ENCODE measurements at places on chromosomes 5 and 9.

GRCh38 chr9:17082343-17083064, 52.3 kb upstream of the CNTLN start:
- DNase-seq = no peak

- DNase-seq = no peak
These were observed 245.0 kb downstream of the TAF11L14 start for GRCh38 chr5:17879276-17879675.

GRCh38 chr9:108479989-108480652, 375.7 kb downstream of the ACTL7B start:
- no peak for DNase-seq

DNA sequence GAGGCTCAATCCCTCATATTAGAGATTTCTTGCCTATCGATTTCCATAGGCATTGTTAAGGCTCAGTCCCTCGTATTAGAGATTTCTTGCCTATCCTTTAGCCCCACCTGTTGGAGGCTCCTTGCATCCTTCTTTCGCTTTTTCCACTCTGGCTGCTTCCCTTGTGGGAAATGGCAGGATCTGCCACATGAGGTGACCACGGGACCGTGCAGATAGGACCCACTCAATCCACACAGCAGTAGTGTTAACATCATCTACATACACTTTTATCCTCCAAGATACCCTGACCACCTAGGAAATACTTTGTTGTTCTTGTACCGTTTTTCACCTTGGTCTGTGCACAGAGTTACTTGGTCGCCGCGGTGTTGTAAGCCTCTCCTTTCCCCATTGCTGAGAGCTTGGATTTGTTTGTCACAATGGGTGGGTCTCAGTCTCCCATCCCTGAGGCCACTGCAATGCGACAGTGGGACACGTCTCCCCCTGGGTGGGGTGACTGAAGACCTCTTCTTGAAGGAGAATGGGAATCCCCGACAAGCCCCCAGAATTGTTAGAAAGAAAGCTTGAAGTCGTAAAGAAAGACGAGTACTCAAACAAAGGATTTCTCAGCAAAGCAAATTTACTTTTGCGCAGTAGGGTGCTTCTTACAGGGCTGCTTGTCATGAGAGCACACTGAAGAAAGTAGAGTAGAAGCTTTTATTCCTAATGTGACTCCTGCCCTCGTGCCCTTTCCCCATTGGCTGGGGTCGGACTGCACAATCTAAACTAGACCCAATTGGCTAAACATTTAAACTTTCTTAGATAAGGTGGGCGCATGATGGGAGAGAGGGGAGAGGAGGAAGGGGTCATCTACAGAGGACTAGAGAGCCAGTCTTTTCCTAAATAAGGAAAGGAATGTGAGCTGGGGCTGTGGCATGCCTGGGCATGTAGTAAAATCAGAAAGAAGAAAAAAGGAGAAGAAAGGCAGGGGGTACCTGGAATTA, 19.8 kb downstream of the IFT74 start:
- DNase-seq = no peak

DNA sequence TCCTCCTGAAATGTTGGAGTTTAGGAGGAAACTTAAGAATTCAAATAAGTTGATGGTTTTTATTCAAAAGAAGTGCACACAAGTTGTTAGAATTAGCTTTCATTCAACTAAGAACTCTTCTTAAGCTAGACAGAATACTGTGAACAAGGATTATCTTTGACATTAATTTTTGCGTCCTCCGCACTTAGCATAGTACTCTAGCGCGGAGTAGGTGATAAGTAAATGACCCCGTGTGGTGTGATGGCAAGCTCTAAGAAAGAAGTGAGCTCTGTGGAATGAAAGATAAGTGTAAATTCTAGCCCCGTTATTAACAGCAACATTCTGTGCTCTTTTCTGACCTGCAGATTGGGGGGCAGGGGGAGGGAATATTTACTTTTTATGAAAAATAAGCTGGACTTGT, 1.0 kb downstream of the BRIX1 start:
- no peak for DNase-seq

GRCh38 chr9:70600506-70600905, 186.0 kb upstream of the KLF9 start:
- no peak for DNase-seq

DNA sequence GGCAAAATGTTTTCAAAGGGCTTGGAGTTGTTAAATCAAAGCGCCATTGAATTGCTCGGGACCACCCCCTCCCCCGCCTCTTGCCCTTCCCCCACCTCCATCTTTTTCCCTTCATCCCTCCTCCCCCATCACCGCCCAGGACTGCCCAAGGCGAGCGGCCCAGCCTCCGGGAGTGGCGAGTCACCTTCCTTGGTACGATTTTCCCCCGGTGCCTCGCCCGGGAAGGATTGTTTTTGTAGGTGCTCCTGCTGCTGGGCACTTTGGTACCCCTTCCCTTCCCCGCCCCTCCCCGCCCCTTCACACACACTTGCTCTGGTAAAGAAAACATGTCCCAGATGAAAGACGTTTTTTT, 61.2 kb downstream of the TMEM174 start:
- DNase-seq = no peak

GRCh38 chr5:157718519-157718918, 12.7 kb upstream of the THG1L start:
- DNase-seq = no peak

GRCh38 chr5:56303511-56303910, 70.4 kb upstream of the ANKRD55 start:
- no peak for DNase-seq

DNA sequence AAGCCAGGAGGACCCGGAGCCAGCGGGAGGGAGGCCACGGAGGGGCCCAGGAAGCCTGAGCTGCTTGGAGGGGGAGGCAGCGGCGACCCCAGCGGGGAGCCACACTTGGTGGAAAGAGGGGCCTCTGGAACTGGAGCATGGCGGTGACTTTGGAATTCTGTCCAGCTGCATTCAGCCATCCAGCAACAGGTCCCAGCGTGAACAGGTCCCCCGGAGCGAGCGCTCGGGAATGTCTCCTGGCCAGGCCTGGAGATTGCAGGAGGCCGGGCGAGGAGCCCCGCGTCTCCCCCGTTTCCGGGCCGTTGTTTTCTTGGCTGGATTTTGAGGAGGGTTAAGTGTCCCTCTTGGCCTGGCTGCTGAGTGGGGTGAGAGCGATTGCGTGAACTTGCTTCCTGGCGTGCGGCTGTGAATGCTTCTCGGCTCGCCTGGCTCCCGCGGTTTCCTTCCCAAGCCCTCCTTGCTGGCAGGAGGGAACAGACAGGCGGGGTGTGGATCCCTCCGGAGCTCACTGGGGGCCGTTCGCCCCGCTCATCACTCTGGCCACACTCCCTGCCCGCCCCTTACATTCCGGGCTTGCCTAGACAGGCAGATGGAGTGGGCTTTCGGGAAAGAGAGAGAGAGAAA, 125.3 kb upstream of the IRX4 start:
- DNase-seq = no peak

GRCh38 chr5:9374025-9374424, 171.8 kb downstream of the SEMA5A start:
- no peak for DNase-seq

- no peak for DNase-seq
These were observed 1349.5 kb downstream of the EFNA5 start for GRCh38 chr5:106321242-106321641.

- no peak for DNase-seq
These were observed 176.3 kb downstream of the MAN2A1 start for GRCh38 chr5:109866051-109866450.

- no peak for DNase-seq
These were observed 56.9 kb downstream of the PDE6A start for GRCh38 chr5:149887622-149888183.

DNA sequence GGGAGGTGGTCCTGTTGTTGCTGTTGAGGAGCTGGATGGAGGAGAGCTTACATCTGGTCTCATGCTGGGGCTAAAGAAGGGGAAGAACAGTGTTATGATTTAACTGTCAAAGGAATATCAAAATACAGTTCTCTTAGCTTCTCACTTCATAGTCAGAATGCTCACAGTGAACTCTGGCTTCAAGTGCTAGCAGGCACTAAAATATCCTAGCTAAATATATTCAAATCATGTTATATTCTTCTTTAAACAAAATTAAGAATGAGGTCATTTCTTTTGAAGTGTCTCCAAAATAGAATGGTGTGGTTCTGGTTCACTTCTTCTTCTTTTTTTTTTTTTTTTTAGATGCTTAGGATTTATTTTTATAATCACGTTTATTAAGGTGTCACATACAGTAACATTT, 89.4 kb downstream of the NR3C1 start:
- DNase-seq = no peak

DNA sequence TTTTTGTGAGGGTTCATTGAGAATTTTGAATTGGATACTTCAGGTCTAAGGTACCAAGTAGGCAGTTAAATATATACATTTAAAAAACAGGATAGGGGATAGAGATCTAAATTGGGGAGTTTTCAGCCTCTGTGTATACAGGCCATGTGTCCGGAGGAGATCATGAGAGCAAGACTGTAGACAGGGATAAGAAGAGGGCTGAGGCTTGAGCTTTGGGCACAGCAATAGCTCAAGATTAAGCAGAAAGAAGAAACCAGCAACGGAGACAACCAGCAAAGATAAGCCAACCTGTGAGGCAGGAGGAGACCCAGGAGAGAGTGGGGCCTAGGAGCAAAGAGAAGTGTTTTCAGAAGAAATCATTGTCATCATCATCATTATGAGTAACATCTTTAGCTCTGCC, 258.4 kb downstream of the GRIA1 start:
- DNase-seq = no peak

GRCh38 chr9:97384406-97385262, 27.3 kb upstream of the TDRD7 start:
- DNase-seq = no peak

DNA sequence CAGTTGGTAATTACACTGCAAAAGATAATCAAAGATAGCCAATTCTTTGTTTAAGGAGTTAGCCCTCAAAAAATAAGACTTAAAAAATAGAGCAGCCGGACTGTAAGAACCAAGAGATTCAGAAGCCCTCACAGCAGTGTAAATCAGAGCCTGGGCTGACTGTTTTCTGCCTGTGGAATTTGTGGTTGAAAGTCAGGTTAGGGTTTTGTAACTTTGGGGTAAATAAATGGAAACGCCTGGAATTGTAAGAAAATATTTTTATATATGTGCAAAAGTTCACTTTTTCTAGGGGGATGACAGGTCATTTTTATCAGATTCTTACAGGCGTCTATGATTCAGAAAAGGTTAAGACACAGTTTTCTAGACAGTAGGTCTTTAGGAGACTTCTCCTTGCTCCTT, 35.6 kb downstream of the KLHL3 start:
- DNase-seq = no peak

DNA sequence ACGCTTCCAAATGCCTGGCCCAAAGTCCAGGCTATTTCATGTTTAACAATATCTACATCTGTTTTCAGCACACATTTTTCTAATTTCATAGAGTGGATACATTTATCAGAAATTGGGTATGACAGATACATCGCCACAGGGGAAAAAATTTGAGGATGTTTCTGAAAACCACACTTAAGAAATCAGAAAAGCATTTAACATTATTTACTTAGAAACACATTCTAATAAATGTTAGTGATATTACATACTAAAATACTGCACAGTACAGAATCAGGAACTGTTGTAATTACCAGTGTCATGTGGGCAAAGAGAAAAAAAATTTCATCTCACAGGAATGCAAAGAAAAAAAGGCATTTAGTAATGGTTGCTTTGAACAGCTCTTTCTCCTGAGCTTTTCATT, 310.5 kb upstream of the KIF2A start:
- no peak for DNase-seq

DNA sequence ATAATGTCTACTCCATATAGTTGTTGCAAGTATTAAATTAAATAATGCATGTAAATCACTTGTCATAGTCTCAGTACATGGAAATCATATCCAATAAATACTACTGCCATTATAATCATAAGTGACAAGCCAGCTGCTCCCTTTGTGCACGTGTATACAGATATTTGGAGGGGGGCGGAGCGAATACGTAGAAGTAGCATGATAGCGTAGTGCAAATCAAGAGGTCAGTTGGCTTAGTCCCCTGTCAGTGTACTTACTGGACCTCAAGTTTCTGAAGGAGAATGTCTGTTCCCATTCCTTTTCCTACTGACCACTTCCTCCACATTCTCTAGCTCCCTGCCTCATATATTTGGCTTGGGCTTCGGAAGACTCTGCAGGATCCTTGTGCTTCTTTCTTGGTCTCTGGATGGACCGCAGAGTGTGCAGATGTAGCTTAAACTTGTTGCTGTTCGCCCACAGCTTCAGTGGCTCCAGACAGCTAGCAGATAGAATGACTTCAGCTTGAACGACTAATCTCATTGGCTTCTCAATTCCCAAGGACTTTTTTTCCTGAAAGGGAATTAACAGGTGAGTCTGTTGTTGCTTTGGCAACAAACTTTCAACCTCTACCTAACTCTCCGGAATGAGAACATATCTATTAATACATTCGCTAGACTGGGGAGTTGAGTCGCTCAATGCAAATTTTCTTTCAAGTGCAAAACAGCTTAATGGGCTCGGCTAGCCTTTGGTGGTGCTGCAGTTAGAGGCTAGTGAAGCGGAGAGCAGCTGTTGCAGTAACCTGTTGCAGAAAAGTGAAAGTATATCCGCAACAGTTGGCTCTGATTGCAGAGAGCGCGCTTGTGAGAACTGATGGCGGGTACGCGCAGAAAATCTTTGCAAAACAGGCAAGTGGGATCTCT, at the start of gene PCDHB1:
TSS of gene PCDHB1 (plus strand) at position 753 of the 899 bp plus-strand sequence. CDS start at position 850, 97 bp downstream.
- no peak for DNase-seq

- DNase-seq = no peak
These were observed 22.4 kb downstream of the DDX31 start for GRCh38 chr9:132647355-132647754.

- DNase-seq = no peak
These were observed 149.5 kb downstream of the C9orf152 start for GRCh38 chr9:110058304-110058953.

- no peak for DNase-seq
These were observed 475.0 kb downstream of the CTNND2 start for GRCh38 chr5:11429254-11429653.

GRCh38 chr5:56807679-56808078, 7.7 kb upstream of the MAP3K1 start:
- no peak for DNase-seq

- no peak for DNase-seq
These were observed 538.2 kb downstream of the CYLC2 start for GRCh38 chr9:103533318-103533717.

DNA sequence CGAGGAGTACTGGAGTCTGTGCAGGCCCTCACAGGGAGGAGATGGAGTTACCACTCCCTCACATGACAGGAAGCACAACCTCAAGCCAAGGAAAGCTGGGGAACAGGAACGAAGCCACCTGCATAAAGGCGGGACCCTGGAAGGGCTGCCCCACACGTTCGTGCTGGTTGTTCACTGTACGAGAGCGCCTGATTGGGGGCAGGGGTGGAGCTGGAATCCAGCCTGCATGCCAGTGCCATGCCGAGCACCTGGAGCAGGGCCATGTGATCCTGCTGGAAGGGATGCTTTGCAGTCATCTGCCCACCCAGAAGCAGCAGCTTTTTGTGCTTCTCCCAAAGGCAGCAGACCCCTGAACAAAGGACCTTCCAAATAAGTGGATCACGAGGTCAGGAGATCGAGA, 11.4 kb downstream of the GRM6 start:
- no peak for DNase-seq

DNA sequence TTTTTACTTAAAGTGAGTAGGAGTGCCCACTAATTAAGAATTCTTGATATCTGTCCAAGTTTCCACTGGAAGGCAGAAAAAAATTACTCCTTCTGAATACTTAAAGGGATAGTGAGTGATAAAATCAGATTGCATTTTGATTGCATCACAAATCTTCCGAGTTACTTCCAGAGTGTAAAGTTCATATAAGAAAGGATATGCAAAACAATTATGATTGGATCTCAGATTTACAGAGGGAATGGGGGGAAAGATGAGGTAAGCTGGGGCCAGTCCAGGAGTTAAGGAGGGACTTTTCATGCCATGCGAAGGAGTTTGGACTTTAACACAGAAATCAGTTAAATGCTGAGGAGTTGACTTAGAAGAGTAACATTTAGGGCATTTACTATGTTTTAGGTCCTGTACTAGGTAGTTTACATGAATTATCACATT, 9.3 kb upstream of the RNF145 start:
- DNase-seq = no peak
